ENCODE measurements at places on chromosomes 5 and 9. TPM values are rescaled to one million over a fixed set of nuclear protein-coding genes. Genes with fewer than 3 reads are reported as not detected.

DNA sequence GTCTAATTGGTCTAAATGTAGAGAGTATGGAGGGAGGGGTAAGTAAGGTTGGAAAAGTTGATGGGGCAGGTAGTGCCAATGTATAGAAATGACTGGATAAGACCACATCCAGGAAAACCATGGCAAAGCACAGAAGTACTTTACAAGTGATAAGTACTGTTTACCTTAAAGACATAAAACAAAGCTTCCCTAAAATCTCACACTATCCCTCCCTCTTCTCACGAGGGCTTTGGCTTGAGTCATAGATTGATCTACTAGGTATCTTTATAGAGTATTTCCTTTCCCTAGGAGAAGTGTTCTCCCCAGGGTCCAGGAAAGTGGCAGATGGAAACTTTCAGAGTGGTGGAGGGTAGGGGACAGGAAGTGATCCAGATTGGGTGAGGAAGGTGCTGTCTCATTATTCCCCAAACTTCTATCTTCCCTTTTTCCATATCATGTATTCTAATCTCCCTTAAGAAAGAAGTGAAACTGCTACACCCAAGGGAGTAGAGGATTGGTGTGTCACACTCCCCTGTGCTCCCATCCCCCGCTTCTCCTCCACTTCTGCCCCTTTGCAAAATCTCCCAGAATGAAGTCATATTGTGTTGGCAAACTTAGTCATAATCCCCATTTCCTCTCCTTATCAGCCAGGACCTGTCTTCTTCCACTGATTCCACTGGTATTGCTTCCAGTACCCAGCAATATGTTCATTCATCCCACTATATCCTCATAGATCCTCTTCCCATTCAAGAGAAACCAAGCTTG lies 14.6 kb downstream of the IL33 start:
- H3K4me1 ChIP-seq = peaks cover 34% of the 10 kb centered on the region
- DNase-seq = peak; percentile 21
- H3K27ac ChIP-seq = peak overlapping the region; percentile 73
- H3K4me3 ChIP-seq = peak overlapping the region; percentile 26
- no peaks in the 10 kb centered on the region for H3K36me3 ChIP-seq

Gene FBP2
- not detected for polyA plus RNA-seq

- H3K4me1 ChIP-seq = peaks cover 7% of the 10 kb centered on the region
- H3K27ac ChIP-seq = no peak overlapping the region
- no peak overlapping the region for H3K4me3 ChIP-seq
- no peak for DNase-seq
- H3K27me3 ChIP-seq = peaks cover 4% of the 10 kb centered on the region
- H3K36me3 ChIP-seq = no peaks in the 10 kb centered on the region
These were observed 33.6 kb downstream of the SEC61B start for GRCh38 chr9:99255651-99256050.

Gene C9orf85
- 17.5 TPM for polyA plus RNA-seq

Gene SUSD3
- 0.37 TPM for polyA plus RNA-seq

Gene CMBL
- polyA plus RNA-seq = 12.6 TPM

Measured in keratinocyte (primary cell).